Peyer's patch (tissue), 4 donors: ENCODE measurements at places on chromosomes 12 and 14. TPM values are rescaled to one million over a fixed set of nuclear protein-coding genes. Genes with fewer than 3 reads are reported as not detected.

DNA sequence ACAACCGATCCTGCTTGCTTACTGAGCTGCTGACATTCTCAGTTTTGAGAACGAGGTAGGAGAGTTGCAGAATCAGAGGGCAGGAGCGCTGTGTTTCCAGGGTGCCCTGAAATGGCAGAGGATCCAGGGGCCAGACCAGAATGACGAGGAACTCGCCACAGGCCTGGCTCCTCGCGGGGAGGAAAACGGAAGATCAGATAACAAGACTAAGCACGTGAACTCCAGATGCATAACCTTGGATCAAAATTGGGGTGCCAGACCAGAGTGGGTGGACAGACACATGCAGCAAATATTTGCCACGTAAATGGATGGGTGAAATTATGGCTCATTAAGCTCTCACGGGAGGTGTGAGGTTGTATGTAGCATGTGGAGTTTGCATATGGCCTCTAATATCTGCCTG, 46.5 kb downstream of the ELK3 start:
- H3K36me3 ChIP-seq, result no peaks in the 10 kb centered on the region
- H3K4me3 ChIP-seq, result no peak overlapping the region
- DNase-seq, result no peak
- H3K27me3 ChIP-seq, result no peaks in the 10 kb centered on the region
- H3K4me1 ChIP-seq, result peaks cover 65% of the 10 kb centered on the region

DNA sequence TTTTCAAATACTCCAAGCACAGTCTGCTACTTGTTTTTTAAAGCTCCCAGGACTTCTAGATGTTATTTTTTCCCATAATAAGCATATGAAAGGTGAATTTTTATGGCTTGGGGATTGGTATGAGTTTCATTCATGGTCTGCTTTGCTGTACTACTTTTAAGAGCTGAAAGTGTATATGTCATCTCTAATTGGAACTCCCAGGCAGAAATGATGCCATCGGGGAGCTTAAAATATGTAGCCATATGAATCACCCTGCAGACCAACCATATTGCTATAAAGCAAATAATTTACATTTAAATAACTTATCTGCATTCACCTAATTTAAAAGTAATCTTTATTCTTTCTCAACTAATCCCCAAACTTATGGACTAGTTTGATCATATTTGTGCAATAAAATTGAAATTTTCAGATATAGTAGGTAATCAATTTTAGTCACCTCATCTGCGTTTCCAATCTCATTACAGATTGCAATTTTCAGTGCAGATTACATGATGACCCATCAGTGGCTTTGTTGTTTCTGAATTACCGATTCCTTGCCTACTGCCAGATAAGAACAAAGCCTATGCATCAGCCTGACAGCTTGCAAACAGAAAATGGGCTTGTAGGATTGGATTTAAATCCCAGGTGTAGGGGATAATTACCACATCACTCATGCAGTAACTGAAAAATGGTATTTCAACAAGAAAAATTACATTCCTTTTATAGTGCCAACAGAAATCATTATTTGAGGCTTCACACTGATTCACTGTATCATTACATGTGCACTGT, 689.4 kb downstream of the NOVA1 start:
- H3K4me1 ChIP-seq, result no peaks in the 10 kb centered on the region
- no peak overlapping the region for H3K27ac ChIP-seq
- no peak for DNase-seq
- no peaks in the 10 kb centered on the region for H3K36me3 ChIP-seq

GRCh38 chr14:56244138-56244789, 126.1 kb downstream of the PELI2 start:
- H3K36me3 ChIP-seq, result no peaks in the 10 kb centered on the region
- H3K4me3 ChIP-seq, result no peak overlapping the region
- H3K27ac ChIP-seq, result no peak overlapping the region
- DNase-seq, result no peak
- H3K4me1 ChIP-seq, result no peaks in the 10 kb centered on the region

GRCh38 chr14:100612986-100613385, 25.8 kb upstream of the BEGAIN start:
- H3K27me3 ChIP-seq, result no peaks in the 10 kb centered on the region
- no peaks in the 10 kb centered on the region for H3K36me3 ChIP-seq
- no peak for DNase-seq
- no peak overlapping the region for H3K4me3 ChIP-seq

- no peaks in the 10 kb centered on the region for H3K27me3 ChIP-seq
- no peak overlapping the region for H3K27ac ChIP-seq
- DNase-seq, result no peak
- peaks cover 3% of the 10 kb centered on the region for H3K4me1 ChIP-seq
- H3K4me3 ChIP-seq, result no peak overlapping the region
- H3K36me3 ChIP-seq, result no peaks in the 10 kb centered on the region
These were observed 9.7 kb downstream of the GLTP start for GRCh38 chr12:109870648-109871047.

- H3K4me1 ChIP-seq, result no peaks in the 10 kb centered on the region
- DNase-seq, result no peak
These were observed 34.3 kb downstream of the MYO1H start for GRCh38 chr12:109382031-109382430.

DNA sequence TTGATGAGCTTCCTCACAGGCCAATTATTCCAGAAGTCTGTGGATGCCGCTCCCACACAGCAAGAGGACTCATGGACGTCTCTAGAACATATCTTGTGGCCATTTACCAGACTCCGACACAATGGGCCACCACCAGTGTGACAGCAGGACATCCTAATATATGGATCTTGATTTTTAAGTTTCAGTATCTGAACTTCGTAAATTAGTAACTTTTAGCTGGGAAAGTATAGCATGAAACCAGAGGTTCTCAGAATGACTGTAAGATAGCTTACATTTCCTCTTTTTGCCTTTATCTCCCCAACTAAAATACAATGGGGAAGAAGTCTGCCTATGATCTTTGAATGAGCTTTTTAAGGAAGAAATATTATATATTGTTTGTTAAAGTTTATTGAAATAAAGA, 87.0 kb downstream of the DNAI7 start:
- DNase-seq, result no peak
- H3K4me3 ChIP-seq, result no peak overlapping the region
- H3K27ac ChIP-seq, result no peak overlapping the region
- no peaks in the 10 kb centered on the region for H3K27me3 ChIP-seq
- H3K36me3 ChIP-seq, result no peaks in the 10 kb centered on the region

- no peaks in the 10 kb centered on the region for H3K4me1 ChIP-seq
- H3K36me3 ChIP-seq, result no peaks in the 10 kb centered on the region
- H3K4me3 ChIP-seq, result no peak overlapping the region
- no peak overlapping the region for H3K27ac ChIP-seq
- no peaks in the 10 kb centered on the region for H3K27me3 ChIP-seq
- no peak for DNase-seq
These were observed 219.2 kb upstream of the TBX3 start for GRCh38 chr12:114903083-114903691.

- H3K4me1 ChIP-seq, result no peaks in the 10 kb centered on the region
- peak overlapping the region; percentile 98 for H3K27ac ChIP-seq
- no peaks in the 10 kb centered on the region for H3K36me3 ChIP-seq
- H3K27me3 ChIP-seq, result no peaks in the 10 kb centered on the region
- peak overlapping the region; percentile 95 for H3K4me3 ChIP-seq
- peak; percentile 29 for DNase-seq
These were observed 507 bp downstream of the SPTSSA start for GRCh38 chr14:34461334-34462131.

GRCh38 chr14:90890322-90891020, 74.2 kb upstream of the TTC7B start:
- no peaks in the 10 kb centered on the region for H3K36me3 ChIP-seq
- no peak overlapping the region for H3K4me3 ChIP-seq
- no peak overlapping the region for H3K27ac ChIP-seq
- H3K27me3 ChIP-seq, result no peaks in the 10 kb centered on the region

GRCh38 chr12:56078931-56079722, 838 bp upstream of the ERBB3 start:
- H3K4me3 ChIP-seq, result peak overlapping the region; percentile 94
- H3K4me1 ChIP-seq, result no peaks in the 10 kb centered on the region
- peak overlapping the region; percentile 99 for H3K27ac ChIP-seq
- H3K27me3 ChIP-seq, result no peaks in the 10 kb centered on the region
- no peaks in the 10 kb centered on the region for H3K36me3 ChIP-seq

DNA sequence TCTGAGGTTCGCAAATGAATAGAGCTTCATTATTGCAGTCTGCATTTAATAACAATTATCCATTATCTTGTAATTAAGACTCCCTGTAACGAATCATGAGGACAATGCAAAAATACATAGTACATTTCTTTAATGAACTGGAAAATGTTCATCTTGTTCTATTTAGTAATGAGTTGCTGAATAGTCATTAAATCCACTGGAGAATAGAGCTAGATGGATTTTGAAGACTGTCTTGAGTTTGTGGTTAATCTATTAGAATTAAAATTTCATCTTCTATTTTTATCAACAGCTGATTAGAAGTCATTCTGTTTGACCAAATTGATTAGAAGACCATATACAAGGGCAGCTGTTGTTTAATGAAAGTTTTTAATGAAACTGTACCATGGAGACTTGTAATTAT, 107.2 kb downstream of the DERA start:
- no peaks in the 10 kb centered on the region for H3K27me3 ChIP-seq
- no peak overlapping the region for H3K27ac ChIP-seq
- H3K4me3 ChIP-seq, result no peak overlapping the region

DNA sequence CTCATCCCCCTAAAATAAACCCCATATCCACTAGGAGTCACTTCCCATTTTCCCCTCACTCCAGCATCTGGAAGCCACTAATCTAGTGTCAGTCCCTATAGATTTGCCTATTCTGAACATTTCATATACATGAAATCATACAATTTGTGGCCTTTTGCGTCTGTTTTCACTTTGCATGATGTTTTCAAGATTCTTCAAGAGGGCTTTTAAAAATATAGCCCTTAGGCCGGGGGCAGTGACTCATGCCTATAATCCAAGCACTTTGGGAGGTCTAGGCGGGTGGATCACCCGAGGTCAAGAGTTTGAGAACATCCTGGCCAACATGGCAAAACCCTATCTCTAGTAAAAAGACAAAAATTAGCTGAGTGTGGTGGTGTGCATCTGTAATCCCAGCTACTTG, 104.7 kb downstream of the VEZT start:
- DNase-seq, result no peak
- H3K27me3 ChIP-seq, result no peaks in the 10 kb centered on the region
- no peaks in the 10 kb centered on the region for H3K36me3 ChIP-seq
- no peaks in the 10 kb centered on the region for H3K4me1 ChIP-seq
- H3K4me3 ChIP-seq, result no peak overlapping the region
- no peak overlapping the region for H3K27ac ChIP-seq

GRCh38 chr14:60720962-60721325, 3.2 kb downstream of the SIX4 start:
- DNase-seq, result no peak
- H3K27me3 ChIP-seq, result no peaks in the 10 kb centered on the region
- no peak overlapping the region for H3K4me3 ChIP-seq
- H3K27ac ChIP-seq, result no peak overlapping the region
- no peaks in the 10 kb centered on the region for H3K36me3 ChIP-seq

DNA sequence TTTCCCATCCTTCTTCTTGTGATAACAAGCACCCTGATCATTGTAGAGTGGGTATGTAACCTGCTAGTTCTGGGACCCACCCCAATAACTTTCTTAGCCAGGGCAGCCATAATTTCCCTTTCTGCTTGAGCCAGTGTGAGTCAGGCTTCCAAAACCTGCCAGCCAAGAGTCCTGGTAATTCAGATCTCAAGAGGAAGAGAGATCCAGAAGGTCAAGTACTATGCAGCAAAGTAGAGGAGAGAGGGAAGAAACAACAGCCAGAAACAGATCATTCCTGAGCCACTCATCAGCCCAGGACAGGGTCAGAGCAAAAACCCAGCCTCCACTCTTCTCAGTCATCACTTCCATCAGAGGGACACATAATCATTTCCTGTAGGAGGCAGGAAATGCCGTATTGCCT, 182.0 kb downstream of the DICER1 start:
- no peak overlapping the region for H3K4me3 ChIP-seq
- H3K27me3 ChIP-seq, result no peaks in the 10 kb centered on the region
- no peaks in the 10 kb centered on the region for H3K36me3 ChIP-seq
- H3K4me1 ChIP-seq, result no peaks in the 10 kb centered on the region
- no peak overlapping the region for H3K27ac ChIP-seq
- DNase-seq, result no peak

GRCh38 chr14:64702493-64703394, 1.5 kb upstream of the PLEKHG3 start:
- H3K36me3 ChIP-seq, result no peaks in the 10 kb centered on the region
- no peak overlapping the region for H3K27ac ChIP-seq
- H3K4me3 ChIP-seq, result no peak overlapping the region
- no peaks in the 10 kb centered on the region for H3K27me3 ChIP-seq

DNA sequence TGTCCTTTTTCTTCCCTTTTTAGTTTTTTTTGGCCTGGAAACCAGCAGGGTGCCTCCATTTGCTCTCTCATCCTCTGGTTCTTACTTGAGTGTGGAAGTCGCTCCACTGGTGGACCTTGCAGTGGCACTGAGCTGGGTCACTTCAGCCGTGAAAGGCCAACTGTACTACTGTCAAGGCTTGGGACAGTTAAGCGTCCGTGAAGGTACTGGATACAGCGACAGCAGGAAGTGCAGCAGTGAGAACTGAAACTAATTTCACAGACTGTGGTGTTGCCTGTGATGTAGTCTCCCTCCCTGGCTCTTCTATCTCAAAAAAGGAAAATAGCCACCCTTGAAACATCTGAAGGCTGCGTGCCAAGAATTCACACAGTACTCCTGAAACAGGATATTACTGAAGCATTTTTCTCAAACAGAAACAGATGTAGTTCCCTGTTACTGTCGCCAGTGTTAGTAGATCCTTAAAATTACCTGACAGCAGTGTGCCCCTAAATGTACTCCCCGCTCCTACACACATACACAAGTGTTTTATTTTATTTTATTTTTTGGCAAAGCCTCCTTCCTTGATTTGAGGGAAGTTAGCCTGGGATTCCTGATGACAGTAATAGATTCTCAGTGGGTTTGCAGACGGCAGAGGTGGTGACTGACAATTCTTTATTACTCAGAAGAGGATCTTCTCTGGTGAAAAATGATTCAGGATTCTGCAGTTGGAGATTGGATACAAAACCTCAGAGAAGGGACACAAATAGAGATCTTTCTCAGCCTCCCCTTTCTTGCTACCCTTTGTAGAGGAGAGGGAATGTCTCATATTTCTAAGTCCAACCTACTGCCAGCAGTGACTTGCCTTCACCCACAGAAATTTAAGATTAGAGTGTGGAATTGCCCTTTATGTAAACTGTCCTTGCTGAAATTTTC, 4.4 kb downstream of the SUSD6 start:
- H3K27ac ChIP-seq, result peak overlapping the region; percentile 99
- H3K27me3 ChIP-seq, result no peaks in the 10 kb centered on the region
- H3K36me3 ChIP-seq, result no peaks in the 10 kb centered on the region
- no peak for DNase-seq
- peaks cover 5% of the 10 kb centered on the region for H3K4me1 ChIP-seq
- H3K4me3 ChIP-seq, result peak overlapping the region; percentile 26

The SLC35F4 gene
- total RNA-seq, result not detected

The FITM1 gene
- total RNA-seq, result 11.3 TPM

The WDHD1 gene
- total RNA-seq, result 1.2 TPM

The RNASE3 gene
- not detected for total RNA-seq

The SERPINA1 gene
- 102 TPM for total RNA-seq

The TRPV4 gene
- not detected for total RNA-seq

The CLEC1B gene
- not detected for total RNA-seq

The SMCO2 gene
- total RNA-seq, result not detected

The CLEC6A gene
- not detected for total RNA-seq

The ANO2 gene
- 0.53 TPM for total RNA-seq

The TTC6 gene
- total RNA-seq, result not detected
